Cardiac atrium fibroblast (primary cell): ENCODE measurements at places on chromosomes 13 and 19. TPM values are rescaled to one million over a fixed set of nuclear protein-coding genes. Genes with fewer than 3 reads are reported as not detected.

ZNF547 gene
- total RNA-seq, result 3.1 and 5.0 TPM in 2 replicates

MED29 gene
- 24.7 and 25.8 TPM in 2 replicates for total RNA-seq

GIPC1 gene
- 85.5 and 90.4 TPM in 2 replicates for total RNA-seq

SIGLECL1 gene
- total RNA-seq, result not detected in 2 replicates

UBE2L5 gene
- not detected in 2 replicates for total RNA-seq

FCHO1 gene
- 0.32 and 0.72 TPM in 2 replicates for total RNA-seq

KRTDAP gene
- not detected in 2 replicates for total RNA-seq

CGB5 gene
- total RNA-seq, result not detected in 2 replicates

ATP8A2 gene
- 0.36 TPM in 1 of 2 replicates, not detected in the other for total RNA-seq

CXCL17 gene
- total RNA-seq, result not detected in 2 replicates
